ENCODE measurements at places on chromosomes 1 and 21. TPM values are rescaled to one million over a fixed set of nuclear protein-coding genes. Genes with fewer than 3 reads are reported as not detected.

Gene GFI1
- 1.1 TPM for total RNA-seq

Gene TSPAN2
- 0.36 TPM for total RNA-seq

Gene GJA4
- total RNA-seq = not detected

Gene KCNE1
- 0.15 TPM for total RNA-seq

Gene TRAF3IP3
- total RNA-seq = 53.6 TPM
